Inflammatory macrophage treated with lipopolysaccharide for 1 hour (primary cell): ENCODE measurements at places on chromosomes 2 and 18.

DNA sequence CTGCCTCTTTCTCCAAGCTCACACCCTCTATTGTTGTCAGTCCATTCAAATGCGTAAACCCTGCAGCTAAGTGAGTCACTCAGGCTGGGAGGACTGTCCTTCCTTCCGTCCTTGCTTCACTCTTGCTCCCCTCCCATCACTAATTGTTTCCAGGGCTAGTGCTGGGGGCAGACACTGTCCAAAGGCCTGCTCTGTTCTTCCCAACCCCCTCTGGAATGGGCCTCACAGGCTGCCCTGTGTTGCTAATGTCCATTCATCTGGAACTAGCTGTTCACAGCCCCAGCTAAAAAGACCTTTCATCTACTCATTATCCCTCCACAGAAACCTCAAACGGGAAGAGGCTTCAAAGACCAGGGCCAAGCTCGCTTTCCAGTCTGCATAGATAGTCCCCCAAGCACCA lies 31.9 kb upstream of the NRP2 start:
- no peak for DNase-seq

- DNase-seq: no peak
These were observed 48.8 kb downstream of the ERBB4 start for GRCh38 chr2:212489719-212490346.

GRCh38 chr18:41262688-41263087 lies 692.3 kb upstream of the PIK3C3 start:
- no peak for DNase-seq

DNA sequence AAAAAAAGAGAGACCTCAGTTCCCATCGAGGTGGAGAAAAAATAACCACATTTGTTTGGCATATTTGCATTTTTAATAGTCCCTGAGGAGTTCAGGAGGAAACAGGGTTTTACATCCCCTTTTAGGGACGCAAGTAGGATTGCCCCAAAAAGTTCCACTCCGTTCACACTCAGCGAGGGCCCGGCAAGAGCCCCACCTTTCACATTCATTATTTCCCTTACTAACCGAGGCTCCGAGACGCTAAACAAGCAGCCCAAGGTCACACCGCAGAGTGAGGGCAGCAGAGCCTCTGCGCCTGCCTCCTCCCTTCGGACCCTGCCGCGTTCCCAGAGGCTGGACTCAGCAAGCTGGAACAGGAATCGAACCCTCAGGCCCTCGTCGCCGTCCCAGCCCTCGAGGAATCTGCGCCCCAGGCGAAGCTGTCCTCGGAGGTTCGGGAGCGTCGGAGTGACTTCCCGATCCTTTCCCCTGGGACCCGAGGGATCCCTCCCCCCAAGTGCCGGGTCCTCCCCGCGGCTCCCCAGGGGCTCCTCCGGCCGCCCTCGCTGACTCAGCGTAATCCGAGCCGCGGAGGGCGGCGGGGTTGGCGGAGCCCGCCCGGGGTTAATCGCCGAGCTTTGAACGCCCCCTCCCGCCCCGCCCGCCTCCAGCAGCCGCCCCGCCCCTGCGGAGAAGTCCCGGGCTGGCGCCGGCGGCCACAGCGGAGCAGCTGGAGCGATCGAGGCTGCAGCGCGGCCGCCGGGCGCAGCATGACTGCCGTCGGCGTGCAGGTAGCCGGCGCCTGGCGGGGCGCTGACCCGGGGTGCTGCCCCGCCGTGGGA lies at the start of gene TMEM37:
TMEM37 (plus strand) TSS at position 700 of the 821 bp plus-strand sequence; CDS start at position 750, 50 bp downstream.
- DNase-seq: no peak

DNA sequence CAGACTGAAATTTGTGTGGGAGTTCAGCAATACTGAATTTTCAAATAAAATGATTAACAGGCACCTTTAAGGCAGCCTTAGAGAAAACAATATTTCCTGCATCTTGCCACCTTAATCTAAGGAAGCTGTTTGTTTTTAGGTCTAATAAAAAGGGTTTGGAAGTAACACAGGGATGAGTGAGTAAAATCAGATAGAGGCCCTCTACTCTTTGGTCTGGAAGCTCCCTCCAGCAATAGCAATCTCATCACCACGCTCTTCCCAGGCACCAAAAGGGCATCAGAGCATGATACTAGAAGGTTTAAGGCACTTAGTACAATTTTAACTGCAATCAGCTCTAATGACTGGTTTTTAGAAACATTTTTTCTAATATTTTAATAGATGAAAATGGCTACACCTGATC lies 155.6 kb downstream of the VWC2L start:
- no peak for DNase-seq

DNA sequence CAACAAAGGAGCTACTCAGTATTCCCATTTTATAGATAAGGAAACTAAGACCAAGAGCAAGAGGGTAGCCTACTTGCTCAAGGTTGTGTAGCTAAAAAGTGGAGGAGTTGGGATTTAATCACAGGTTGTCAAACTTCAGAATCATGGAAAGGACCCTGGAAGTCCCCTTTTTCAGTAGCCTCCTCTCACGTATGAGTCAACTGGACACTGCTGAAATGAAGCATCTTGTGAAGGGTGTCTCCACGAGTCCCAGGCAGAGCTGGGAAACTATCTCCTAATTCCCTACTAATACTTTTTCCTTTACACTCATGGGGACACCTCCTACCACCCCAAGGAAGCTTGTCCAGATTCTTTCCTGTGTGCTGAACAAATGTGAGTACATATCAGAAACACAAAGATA lies 155.8 kb downstream of the RHBDD1 start:
- no peak for DNase-seq

GRCh38 chr18:67241299-67241698 lies 275.2 kb downstream of the DSEL start:
- DNase-seq: no peak

DNA sequence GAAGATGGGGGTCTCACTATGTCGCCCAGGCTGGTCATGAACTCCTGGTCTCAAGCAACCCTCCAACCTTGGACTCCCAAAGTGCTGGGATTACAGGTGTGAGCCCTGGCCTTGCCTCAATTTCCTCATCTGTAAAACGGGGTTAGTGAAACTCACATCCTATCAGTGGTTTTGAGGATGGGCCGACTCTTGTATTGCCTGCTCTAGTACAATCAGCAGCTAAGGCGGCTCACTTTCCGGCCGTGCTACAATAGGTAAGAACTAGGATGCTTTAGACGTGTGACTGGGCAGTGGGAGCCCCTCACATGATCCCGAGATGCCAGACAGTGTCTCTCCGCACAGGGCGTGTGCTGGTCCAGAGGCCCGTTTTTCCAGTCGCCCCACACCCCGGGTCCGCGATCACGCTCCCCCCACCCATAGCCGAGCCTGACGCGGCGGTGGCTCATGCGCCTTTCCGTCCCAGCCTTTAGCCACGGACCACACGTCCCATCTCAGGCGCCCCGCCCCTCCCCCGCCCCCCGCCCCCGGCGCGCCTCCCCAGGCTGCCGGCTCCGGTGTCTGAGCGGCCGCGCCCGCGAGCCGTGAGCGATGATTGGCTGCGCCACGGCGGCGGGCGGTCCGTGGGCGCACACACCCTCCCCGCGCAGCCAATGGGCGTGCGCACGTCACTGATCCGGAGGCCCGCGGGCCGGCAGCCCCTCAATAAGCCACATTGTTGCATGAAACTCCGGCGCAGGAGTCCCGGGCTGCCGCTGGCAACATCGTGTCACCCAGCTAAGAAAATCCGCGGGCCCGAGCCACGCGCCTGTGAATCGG lies at the start of gene HK2:
HK2 (plus strand) TSS at position 710 of the 816 bp plus-strand sequence. CDS start 454 bp downstream, outside the sequence.
- DNase-seq: peak; percentile 92

DNA sequence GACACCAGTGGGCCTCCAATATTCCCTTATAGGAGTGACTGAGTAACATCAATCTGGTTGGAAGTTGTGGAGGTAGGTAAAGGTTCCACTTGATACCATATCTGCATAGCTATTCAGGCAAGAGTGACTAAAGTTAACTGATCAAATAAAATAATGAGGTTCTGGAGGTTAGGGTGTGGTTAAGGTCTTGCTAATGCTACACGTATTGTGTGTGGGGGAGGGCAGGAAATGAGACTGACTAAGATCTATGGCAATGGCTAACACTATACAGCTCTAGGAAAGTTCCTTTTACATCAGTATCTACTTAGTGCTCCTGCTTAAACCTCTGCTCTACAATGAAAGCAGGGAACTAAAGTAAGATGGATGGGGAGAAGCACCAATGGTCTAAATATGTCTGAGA lies 149.1 kb upstream of the MGAT5 start:
- no peak for DNase-seq

GRCh38 chr2:65775839-65776238 lies 343.4 kb upstream of the SPRED2 start:
- DNase-seq: no peak

DNA sequence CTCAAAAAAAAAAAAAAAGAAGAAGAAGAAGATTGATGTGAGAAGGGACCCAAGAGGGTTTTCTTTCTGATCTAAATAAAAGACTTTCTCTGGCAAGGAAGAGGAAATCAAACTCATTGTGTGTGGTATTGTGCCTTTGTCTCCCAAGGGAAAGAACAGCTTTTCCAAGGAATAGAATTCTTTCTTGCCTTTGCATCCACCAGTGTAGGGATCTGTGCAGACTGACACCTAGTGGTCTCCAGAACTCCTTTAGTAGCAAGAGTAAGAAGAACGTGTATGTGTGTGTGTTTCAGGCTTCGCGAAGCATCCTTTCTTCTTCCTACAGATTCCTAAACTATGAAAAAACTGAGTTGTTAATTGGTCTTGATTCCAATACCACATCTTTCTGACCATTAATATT lies 33.5 kb upstream of the CRIM1 start:
- no peak for DNase-seq

DNA sequence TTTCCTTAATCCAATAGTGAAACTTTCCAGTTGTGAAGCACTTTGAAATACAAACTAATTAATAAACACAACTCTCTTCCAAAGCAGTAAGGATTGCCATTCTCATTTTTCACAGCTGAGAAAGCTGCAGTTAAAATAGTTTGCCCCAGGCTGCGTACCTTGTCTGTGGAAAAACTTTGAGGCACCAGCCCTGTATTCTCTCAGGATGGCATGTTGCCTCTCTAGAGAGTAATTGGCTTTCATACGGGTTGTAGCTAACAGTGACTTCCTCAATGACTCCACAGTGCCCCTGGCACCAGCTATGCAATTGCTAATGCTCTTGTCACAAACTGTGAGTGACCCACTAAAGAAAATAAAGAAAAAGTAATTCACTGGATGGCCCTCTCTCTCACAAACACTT lies 345.7 kb downstream of the MTX2 start:
- no peak for DNase-seq

DNA sequence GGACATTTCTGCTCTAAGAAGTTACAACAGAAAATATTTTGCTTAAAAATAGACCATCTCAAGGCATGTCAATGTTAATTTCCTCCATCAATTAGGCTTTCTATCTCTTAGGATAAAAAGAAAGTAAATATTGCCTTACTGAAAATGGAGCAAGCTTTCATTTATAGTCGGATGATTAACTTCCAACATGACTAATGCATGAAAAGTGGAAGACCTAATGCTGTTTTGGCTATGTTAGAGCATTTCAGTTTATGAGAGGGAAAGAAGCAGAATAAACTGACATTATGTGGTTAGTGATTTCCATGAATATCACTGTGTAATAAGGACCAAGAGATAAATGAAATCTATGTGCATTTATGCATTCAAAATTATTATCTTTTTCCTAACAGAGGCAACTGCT lies 475.2 kb upstream of the UBE2E3 start:
- DNase-seq: no peak

DNA sequence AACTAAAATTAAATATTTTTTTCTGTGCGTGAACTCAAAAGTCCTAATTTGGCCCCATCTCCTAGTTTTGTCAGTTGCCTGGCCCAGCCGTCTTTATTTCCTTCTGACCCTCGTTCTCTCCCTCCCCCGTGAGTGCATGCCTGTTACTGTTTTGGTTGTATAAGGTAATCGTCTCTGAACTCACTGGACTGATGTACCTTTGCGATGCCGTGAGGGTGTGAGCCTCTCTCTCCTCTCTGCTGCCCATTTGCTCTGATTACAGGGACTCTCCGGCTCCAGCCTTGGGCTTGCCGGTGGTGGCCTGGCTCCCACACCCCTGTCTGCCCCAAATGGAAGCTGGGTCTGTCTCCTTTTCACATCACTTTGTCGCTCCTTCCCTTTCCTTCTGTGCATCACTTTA lies 66.5 kb upstream of the RBM44 start:
- no peak for DNase-seq

- no peak for DNase-seq
These were observed 289.6 kb upstream of the RAB6C start for GRCh38 chr2:129689653-129690448.

DNA sequence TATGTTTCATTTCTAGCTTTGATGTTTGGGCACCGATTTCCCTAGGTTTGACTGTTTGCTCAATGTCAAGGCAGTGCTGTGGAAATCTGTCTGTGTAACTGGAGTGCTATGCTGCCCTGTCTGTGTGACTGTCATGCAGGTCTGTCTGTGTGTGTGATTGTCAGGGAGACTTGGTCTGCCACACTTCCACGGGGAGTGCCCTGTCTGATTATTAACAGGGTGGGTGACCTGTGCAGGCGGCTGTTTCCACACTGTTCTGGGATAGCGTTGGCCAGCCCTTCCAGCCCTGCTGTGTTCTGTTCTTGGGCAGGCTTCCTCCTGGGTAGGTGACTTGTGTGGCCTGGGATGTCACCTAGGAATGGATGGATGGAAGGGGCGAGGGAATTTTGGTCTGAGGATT lies 85.3 kb downstream of the FHOD3 start:
- no peak for DNase-seq

GRCh38 chr2:166610913-166611305 lies 116.9 kb upstream of the SCN7A start:
- no peak for DNase-seq

DNA sequence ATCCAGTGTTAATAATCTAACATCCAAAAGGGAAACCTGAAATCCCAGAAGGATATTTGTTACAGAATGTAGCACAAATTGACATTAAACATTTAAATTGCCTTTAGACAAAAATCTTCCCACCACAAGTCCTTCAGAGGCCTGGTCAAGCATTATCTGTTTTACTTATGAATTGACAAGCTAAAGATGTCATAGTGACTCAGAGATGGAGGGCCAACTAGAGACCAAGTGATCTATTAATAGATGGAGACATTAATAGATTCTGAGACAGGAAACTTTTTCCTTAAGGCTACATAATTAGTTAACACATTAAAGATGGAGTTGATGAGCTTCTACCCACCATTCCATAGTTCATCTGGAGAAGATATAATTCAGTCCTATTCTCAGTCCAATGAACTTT lies 526.2 kb downstream of the IRS1 start:
- no peak for DNase-seq
